ENCODE measurements at places on chromosomes 16 and 17.

DNA sequence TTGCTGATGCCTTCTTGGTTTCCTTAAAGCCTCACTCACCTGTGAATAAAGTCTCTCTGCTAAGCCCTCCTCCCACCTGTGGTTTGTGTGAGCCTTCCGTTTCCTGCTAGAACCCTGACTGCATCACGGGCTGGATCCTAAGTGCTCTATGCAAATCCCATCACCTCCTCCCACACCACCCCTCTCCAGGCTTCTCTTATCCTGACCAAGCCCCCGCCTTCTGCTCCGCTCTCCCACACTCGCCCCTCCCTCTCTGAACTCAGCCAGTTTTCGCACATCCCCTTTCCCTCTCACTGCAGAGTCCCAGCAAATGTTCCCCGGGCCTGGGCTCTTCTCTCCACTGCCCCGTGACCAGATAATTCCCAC, 51.8 kb downstream of the PIMREG start:
- peaks cover 14% of the 10 kb centered on the region for H3K4me1 ChIP-seq
- H3K36me3 ChIP-seq = no peaks in the 10 kb centered on the region
- H3K27ac ChIP-seq = no peak overlapping the region
- H3K27me3 ChIP-seq = no peaks in the 10 kb centered on the region
- DNase-seq = no peak

- H3K4me3 ChIP-seq = no peak overlapping the region
- H3K27ac ChIP-seq = no peak overlapping the region
- no peaks in the 10 kb centered on the region for H3K36me3 ChIP-seq
- no peaks in the 10 kb centered on the region for H3K4me1 ChIP-seq
Observed at GRCh38 chr17:8103549-8103948, 14.8 kb downstream of the ALOXE3 start.

- H3K27ac ChIP-seq = no peak overlapping the region
- H3K4me3 ChIP-seq = no peak overlapping the region
- H3K36me3 ChIP-seq = no peaks in the 10 kb centered on the region
- no peak for DNase-seq
Observed at GRCh38 chr17:37831492-37831891, 86.6 kb upstream of the HNF1B start.

GRCh38 chr16:55948230-55948629, 73.1 kb upstream of the CES5A start:
- peaks cover 29% of the 10 kb centered on the region for H3K27me3 ChIP-seq
- no peaks in the 10 kb centered on the region for H3K36me3 ChIP-seq
- H3K27ac ChIP-seq = no peak overlapping the region
- no peak overlapping the region for H3K4me3 ChIP-seq
- H3K4me1 ChIP-seq = no peaks in the 10 kb centered on the region
- DNase-seq = no peak

DNA sequence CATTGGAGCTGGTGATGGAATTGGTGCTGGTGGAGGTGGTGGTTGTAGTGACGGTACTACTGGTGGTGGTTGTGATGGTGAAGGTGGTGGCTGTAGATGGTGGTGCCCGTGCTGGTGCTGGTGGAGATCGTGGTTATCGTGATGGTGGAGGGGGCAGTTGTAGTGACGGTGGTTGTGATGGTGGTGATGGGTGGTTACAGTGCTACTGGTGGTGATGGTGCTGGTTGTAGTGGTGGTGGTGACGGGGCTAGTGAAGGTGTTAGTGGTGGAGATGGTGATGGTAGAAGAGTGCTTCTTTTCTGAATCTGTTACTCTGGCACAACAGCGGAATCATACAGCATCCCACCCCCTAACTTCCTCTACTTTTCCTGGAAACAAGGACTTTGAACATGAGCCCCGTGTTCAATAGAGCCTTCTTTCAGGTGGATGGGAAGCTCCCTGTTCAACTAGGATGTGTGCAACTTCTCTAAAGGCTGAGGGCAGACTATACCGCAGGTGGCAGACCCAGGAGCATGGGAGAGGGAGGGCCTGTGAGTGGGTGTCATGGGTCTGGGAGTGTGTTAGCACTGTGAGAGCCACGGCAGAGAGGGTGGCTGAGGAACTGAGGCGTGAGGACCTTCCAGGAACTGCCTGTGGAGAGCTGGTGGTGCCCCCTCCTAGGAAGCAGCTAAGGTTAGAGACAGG, 8.2 kb downstream of the TBX21 start:
- H3K4me1 ChIP-seq = peaks cover 65% of the 10 kb centered on the region
- H3K36me3 ChIP-seq = peaks cover 27% of the 10 kb centered on the region
- no peaks in the 10 kb centered on the region for H3K27me3 ChIP-seq

DNA sequence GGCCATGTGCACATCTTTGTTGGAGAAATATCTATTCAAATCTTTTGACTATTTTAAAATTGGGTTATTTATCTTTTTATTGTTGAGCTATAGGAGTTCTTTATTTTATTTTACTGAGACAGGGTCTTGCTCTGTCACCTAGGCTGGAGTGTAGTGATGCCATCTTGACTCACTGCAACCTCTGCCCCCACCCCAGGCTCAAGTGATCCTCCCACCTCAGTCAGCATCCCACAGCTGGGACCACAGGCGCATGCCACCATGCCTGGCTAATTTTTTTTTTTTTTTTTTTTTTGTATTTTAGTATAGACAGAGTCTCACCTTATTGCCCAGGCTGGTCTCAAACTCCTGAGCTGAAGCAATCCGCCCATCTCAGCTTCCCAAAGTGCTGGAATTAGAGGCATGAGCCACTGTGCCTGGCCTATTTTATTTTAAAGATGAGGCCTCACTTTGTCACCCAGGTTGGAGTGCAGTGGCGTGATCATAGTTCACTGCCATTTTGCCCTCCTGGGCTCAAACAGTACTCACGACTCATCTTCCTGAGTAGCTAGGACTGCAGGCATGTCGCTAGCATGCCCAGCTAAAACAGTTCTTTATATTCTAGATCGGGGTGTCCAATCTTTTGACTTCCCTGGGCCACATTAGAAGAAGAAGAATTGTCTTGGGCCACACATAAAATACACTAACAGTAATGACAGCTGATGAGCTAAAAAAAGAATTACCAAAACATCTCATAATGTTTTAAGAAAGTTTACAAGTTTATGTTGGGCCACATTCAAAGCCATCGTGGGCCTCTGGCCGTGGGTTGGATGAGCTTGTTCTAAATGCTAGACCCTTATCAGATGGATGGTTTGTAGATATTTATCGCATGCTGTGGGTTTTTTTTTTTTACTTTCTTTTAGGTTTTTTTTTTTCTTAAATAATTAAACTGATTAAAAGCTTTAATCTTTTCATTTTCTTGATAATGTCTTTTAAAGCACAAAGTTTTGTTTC, 13.7 kb downstream of the TENT4B start:
- no peaks in the 10 kb centered on the region for H3K27me3 ChIP-seq
- no peak overlapping the region for H3K27ac ChIP-seq
- no peak for DNase-seq
- peaks cover 24% of the 10 kb centered on the region for H3K4me1 ChIP-seq
- H3K36me3 ChIP-seq = no peaks in the 10 kb centered on the region
- H3K4me3 ChIP-seq = no peak overlapping the region

- no peak overlapping the region for H3K4me3 ChIP-seq
- no peak for DNase-seq
- H3K36me3 ChIP-seq = no peaks in the 10 kb centered on the region
- H3K4me1 ChIP-seq = no peaks in the 10 kb centered on the region
- no peak overlapping the region for H3K27ac ChIP-seq
Observed at GRCh38 chr16:82311528-82311927, 141.5 kb upstream of the MPHOSPH6 start.

DNA sequence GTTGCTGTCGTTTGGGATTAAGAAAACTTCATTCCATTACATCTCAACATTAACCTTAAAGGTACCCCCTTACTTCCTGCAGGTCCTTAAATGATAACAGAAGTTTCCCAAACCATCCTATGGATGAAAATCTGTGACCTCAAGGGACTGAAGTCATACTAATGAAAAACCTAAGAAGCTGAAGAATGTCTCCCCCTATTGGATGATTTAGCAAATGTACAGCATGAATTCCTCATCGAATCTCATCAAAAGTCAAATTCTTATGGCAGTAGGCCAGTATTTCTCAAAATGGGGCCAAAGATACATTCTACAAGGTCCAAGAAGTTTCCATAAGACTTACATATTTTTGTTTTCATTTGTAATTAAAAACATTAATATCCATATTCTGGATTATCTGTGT, 13.5 kb downstream of the SCO1 start:
- no peak for DNase-seq
- peaks cover 69% of the 10 kb centered on the region for H3K36me3 ChIP-seq
- H3K27me3 ChIP-seq = no peaks in the 10 kb centered on the region
- no peak overlapping the region for H3K4me3 ChIP-seq

GRCh38 chr16:27973678-27974077, 89.8 kb downstream of the GSG1L start:
- H3K27ac ChIP-seq = no peak overlapping the region
- no peaks in the 10 kb centered on the region for H3K36me3 ChIP-seq
- H3K27me3 ChIP-seq = peaks cover 4% of the 10 kb centered on the region
- peaks cover 5% of the 10 kb centered on the region for H3K4me1 ChIP-seq
- H3K4me3 ChIP-seq = no peak overlapping the region

- no peaks in the 10 kb centered on the region for H3K27me3 ChIP-seq
- no peak for DNase-seq
- peak overlapping the region; percentile 98 for H3K4me3 ChIP-seq
Observed at GRCh38 chr17:74749279-74750038, 1.0 kb downstream of the NHERF1 start.

DNA sequence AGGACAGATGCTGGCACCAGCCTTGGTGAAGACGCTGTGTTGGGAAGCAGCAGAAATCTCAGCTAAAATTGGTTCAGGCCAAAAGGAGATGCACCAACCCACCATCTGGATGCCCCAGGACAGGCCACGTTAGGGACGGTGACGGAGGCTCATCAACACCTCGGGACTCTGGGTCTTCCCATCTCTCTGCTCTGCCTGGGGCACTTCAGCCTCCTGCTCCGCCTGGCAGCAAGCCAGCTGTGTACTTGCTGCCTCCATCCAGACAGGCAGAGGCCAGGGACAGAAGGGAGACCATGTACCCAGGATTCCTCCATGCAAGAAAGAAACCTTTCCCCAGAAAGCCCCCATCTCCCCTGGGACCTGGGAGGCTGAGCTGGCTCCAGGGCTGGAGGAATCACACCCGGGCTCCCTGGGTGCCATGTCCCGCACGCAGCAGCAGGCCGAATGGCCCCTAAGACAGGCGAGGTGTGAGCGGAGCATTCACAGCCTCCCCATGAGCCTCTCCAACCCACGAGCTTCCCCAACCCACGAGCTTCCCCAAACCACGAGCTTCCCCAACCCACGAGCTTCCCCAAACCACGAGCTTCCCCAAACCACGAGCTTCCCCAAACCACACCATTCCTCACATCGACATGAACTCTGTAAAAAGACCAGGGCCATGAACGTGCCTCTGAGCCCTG, 274.5 kb downstream of the C16orf95 start:
- no peak for DNase-seq
- H3K36me3 ChIP-seq = no peaks in the 10 kb centered on the region
- H3K4me3 ChIP-seq = no peak overlapping the region
- no peak overlapping the region for H3K27ac ChIP-seq
- no peaks in the 10 kb centered on the region for H3K27me3 ChIP-seq
- H3K4me1 ChIP-seq = no peaks in the 10 kb centered on the region

DNA sequence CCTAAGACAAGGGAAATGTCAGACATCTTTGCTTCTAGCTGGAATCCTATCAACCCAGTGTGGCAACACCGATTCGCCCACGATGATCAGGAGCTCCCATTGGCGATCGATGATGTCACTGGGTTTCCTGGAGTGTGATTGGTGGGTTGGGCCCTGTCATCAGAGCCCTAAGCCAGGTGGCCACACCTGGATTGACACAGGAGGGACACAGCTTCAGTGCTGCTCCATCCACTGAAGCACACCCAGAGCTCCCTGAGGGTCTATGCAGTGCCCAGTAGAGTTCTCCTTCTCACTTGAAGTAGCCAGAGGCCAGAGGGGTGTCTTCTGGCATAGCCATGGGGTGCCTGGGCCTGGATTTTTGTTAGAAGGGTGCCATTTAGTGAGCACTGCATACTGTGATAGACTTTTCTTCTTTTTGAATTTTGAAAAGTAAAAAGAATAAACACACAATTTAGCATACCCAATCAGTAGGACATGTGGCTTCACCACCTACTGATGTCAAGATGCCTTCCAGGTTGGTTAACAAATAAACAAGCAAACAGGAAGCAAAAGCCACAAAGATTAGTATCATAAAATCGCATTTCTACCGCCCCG, 77.6 kb downstream of the CMIP start:
- peak overlapping the region; percentile 68 for H3K27ac ChIP-seq
- peaks cover 72% of the 10 kb centered on the region for H3K4me1 ChIP-seq
- H3K27me3 ChIP-seq = no peaks in the 10 kb centered on the region
- no peak overlapping the region for H3K4me3 ChIP-seq
- peak; percentile 15 for DNase-seq

GRCh38 chr16:24975428-24975889, 39.7 kb downstream of the ARHGAP17 start:
- peak; percentile 17 for DNase-seq
- H3K27ac ChIP-seq = no peak overlapping the region
- no peaks in the 10 kb centered on the region for H3K27me3 ChIP-seq
- peaks cover 25% of the 10 kb centered on the region for H3K4me1 ChIP-seq

DNA sequence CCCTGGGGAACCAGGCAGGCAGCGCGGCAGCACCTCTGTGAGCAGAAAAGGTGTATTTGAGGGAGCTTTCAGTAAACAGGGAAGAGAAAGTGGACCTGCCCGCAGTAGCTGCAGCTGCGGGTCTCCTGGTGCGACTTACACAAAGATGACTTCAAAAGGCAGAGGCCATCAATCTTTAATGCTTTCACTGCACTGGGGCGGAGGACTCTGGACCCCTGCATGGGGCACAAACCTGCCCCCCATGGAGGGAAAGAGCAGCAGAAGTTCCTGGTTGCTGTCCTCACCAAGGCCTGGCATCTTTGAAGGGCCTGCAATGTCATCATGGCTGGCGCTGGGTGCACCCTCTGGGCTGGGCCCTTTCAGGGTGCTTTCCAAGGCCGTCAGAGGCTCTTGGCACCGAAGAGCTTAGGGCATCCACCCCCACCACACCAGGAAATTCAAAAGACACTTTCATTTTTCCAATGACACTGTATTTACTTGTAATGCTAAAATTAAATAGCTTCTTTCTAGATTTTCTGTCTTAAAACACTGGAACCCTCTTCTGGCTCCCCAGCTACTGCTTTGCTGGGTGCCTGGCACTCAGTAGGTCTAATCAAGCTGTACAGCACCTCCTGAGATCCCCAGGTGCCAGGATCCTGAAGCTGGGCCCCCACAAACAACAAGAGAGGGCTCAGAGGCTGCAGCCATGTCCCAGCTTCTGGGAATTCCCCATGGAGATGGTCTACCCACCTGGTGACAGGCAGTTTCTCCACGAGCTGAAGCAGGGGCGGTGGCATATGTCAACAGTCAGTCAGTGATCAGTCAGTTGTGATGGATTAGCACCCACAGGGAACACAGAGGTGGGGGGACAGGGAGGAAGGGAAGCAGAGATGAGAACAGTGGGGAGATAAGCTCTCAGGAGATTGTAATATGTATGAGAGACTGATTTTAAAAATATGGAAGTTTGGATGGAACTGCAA, 2.1 kb upstream of the CACNG1 start:
- no peaks in the 10 kb centered on the region for H3K4me1 ChIP-seq
- H3K27me3 ChIP-seq = no peaks in the 10 kb centered on the region
- no peak overlapping the region for H3K27ac ChIP-seq
- no peak for DNase-seq
- no peak overlapping the region for H3K4me3 ChIP-seq

GRCh38 chr16:13231365-13231764, 330.0 kb downstream of the SHISA9 start:
- no peaks in the 10 kb centered on the region for H3K4me1 ChIP-seq
- H3K27ac ChIP-seq = no peak overlapping the region
